ENCODE measurements at places on chromosomes 1 and 21.

GRCh38 chr1:98099501-98099900 is 178.7 kb upstream of the DPYD start:
- no peak for DNase-seq

DNA sequence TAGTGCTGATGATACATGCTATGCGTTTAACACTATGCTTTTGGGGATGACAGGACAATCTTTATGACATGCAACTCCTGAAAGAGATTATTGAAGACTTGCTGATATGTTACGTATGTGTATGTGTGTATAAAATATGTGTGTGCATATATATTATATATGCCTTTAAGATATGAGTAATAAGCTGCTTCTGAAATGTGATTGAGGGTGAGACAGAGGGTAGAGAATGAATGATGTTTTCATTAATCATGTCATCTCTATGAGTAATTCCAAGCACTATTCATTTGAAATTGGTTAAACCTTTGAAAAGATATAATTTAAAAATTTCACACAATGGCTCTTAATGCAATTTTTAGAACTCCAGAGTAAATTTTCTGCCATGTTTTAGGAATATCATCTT is 5.8 kb downstream of the BCL9 start:
- DNase-seq, result no peak

- DNase-seq, result no peak
These were observed 136.5 kb upstream of the POU3F1 start for GRCh38 chr1:38183096-38183495.

DNA sequence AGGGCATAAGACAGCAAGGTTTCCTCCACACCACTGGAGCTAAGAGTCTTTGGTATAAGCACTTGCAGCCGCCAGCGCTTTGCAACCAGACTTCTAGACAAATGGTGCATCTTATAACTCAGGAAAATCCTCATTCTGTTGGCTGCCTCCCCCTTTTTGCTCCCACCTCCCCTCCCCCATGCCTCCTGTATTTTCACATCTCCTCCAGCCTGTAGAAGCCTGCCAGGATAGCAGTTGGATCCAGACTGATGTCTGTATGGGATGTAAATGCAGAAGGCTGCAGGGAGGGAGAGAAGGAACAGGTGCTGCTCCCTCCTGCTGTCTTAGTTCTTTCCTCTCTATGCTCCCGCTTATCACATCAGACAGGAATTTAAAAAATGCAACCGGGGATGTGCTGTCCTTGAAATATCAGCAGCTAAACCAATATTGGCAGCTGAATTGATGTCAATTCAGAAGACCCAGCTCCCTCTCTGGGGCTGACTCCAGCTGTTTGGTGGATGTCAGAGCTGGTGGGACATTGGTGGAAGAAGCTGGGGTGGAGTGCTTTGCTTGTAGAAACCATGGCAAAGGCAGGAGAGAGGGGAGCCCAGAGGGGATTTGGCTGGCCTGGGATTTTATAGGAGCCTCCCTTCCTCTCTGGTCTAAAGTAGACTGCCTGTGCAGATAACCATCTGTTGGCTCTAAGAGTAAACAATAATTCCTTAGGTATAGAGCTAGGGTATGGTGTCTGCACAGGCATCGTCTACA is 53.5 kb downstream of the NFASC start:
- DNase-seq, result no peak

DNA sequence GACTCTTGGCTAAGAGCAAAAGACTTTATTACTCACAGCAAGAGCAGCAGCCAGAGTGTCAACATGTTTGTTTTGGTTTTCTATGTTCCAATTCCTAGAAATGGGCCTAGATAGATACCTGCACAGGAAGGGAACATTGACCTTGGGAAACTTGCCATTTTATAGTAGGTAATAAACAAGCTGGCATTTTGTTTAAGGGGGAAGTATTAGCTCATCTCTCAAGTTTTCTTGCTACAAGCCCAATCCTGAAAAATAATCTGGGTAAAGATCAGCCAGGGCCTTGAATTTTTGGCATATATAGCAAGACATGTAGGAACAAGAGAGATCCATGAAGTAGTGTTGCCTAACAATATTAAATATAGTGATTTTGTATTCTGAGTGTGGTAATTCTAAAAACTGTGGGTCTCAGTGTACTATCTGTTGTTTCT is 51.4 kb upstream of the RGL1 start:
- DNase-seq, result no peak

DNA sequence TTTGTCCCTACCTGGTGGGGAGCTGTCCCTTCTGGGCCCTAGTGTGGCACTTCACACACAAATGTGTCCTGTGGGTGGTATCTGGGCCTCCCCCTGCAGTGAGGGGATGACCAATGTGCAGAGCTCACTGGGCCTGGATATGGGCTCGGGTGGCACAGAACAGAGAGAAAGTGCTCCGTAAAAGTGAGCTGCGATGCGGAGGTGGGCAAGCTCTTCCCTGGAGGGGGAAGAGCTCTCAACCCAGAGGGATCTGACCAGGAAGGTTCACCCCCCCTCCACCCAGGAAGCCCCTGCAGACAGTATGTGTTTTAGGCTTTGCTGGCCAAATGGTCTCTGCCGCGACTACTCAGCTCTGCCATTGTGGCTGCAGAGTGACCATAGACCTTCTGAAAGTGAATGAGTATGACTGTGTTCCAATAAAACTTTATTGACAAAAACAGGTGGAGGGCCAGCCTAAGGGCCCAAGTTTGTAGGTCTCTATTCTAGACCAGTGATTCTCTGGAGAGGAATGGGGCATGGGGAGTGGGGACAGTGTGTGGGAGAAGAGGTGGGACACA is 8.6 kb upstream of the ITGB2 start:
- DNase-seq, result no peak

DNA sequence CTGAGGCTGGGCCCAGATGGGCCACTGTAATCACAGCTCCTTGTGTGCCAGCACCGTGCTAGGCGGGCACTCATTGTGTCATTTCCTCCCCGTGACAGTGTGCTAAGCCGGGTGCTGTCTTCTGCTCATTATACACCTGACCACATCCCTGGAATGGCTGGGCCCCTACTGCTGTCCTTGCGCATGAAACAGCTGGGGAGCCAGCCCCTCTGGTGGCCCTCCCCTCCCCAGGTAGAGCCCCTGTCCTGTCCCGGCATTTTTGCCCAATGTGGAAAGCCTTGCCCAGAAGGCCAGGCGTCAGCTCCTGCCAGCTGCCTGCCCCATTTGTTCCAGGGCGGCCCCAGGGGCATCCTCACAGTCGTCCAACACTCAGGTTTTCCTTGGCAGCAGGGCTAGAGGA is 107.4 kb upstream of the CASZ1 start:
- no peak for DNase-seq

GRCh38 chr1:76840278-76840677 is 27.0 kb upstream of the ST6GALNAC5 start:
- DNase-seq, result no peak

- DNase-seq, result no peak
These were observed 2.1 kb upstream of the DEGS1 start for GRCh38 chr1:224180783-224181452.

GRCh38 chr1:230382001-230382491 is 44.1 kb downstream of the PGBD5 start:
- no peak for DNase-seq

- DNase-seq, result no peak
These were observed 1.8 kb upstream of the FCRL6 start for GRCh38 chr1:159800177-159800930.

DNA sequence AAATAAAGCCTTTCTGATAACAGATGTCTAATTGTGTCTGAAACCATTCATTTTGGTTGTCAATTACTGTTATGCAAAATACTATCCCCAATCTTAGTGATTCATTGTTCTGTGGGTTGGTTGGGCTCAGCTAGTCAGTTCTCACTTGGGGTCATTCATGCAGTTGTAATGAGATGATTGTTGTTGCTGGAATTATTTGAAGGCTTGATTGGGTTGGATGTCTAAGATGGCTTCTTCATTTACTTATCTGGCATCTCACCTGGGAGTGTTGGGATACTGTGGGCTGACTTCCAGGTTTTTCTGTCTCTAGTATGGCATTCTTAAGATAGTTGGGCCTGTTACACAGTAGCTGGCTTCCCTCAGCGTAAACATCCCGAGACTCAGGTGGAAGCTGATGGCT is 217.8 kb upstream of the B3GALT2 start:
- DNase-seq, result no peak

- DNase-seq, result no peak
These were observed 23.3 kb upstream of the MOV10 start for GRCh38 chr1:112651205-112651604.

DNA sequence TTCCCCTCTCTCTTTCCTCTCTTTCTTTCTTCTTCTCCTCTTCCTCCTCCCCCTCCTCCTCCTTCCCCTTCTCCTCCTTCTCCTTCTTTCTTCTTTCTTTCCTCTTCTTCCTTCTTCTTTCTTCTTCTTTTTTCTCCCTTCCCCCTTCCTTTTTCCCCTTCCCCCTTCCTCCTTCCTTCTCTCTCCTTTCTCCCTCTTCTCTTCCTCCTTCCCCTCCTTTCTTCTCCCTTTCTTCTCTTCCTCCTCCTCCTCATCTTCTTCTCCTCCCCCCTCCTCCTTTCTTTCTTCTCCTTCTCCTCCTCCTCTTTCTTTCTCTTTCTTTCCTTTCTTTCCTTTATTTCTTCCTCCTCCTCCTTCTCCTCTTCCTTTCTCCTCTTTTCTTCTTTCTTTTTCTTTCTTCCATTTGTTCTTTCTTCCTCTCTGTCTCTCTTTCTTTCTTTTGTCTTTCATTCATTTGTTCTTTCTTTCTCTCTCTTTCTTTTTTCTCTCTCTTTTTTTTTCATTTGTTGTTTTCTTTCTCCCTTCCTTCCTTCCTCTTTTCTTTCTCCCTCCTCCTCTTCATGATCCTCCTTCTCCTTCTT is 26.5 kb downstream of the HRNR start:
- DNase-seq, result no peak

- no peak for DNase-seq
These were observed 250.0 kb downstream of the SPATA17 start for GRCh38 chr1:217881131-217881543.

- no peak for DNase-seq
These were observed 26.7 kb downstream of the SNX7 start for GRCh38 chr1:98688110-98688739.

GRCh38 chr1:153659656-153660055 is 1.2 kb downstream of the SNAPIN start:
- no peak for DNase-seq

DNA sequence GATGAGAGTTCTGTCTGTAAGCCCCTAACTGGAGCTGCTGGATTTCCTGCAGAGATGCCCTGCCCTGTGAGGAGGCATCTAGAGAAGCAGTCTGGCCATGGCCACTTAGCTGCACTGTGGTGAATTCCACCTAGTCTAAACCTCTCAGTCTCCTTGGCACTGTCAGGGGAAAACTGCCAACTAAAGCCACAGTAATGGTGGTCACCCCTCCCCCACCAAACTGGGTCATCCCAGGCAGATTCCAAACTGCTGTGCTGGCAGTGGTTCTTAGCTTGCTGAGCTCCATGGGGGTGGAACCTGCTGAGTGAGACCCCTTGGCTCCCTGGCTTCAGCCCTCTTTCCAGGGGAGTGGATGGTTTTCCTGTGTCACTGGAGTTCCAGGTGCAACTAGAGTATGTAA is 740.6 kb downstream of the RWDD3 start:
- no peak for DNase-seq

GRCh38 chr1:43199093-43199726 is 27.1 kb downstream of the CFAP57 start:
- no peak for DNase-seq

DNA sequence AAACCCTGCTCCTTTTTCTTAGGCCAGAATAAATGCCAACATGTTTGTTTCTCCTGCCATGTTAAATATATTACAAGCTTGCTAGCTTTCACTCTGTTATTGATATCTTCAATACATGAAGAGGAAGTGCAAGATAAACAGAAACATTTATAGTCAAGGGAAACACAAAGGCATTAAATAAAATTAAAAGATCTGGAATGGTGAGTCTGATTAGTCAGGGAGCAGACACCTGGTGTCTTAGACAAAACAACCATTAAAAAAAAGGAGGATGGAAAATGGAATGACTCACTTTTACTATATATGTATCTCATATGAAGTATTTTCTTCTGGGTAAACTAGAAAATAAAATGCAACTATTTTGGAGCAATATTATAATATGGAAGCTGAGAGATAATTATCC is 123.3 kb downstream of the SMYD3 start:
- no peak for DNase-seq

DNA sequence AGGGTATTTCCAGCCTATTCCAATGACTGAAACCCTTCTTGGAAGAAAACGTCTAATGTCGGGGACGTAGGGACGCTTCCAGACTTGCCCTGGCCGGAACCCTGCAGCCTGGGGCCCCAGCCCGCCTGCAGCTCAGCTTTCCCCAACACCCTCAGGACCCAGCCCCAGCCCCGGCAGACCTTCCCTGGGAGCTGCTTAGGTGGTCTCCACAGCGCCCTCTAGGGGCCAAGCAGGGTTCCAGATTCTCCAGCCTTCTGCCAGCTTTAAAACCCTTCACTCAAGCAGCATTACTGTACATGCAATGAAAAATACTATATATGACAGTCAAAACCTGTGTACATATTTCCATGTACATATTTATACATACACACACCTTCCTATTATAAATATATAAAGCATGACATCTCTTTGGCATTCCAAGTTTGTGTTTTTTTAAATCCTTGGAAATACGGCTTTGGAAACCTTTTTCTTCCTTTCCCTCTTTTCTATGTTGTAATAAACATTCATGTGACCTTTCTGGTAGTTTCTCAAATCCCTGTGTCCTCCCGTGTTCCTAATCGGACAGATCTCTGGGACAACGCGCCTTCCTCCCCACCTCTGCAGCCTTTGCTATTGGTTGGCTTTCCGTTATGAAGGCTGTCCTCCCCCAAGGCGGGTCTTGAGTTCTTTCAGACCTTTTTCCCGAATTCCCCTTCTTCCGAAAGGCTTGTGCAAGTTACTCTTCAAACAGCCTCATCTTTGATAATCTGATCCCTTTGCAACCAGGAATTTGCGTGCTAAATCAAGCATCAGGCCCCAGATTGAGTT is 60.3 kb downstream of the STUM start:
- peak; percentile 67 for DNase-seq

All from right forelimb (tissue), 1 donor.